D341Med (cell line): ENCODE measurements at places on chromosomes 5 and 9.

- DNase-seq = no peak
Observed at GRCh38 chr9:121321016-121321503, 49.0 kb downstream of the STOM start.

DNA sequence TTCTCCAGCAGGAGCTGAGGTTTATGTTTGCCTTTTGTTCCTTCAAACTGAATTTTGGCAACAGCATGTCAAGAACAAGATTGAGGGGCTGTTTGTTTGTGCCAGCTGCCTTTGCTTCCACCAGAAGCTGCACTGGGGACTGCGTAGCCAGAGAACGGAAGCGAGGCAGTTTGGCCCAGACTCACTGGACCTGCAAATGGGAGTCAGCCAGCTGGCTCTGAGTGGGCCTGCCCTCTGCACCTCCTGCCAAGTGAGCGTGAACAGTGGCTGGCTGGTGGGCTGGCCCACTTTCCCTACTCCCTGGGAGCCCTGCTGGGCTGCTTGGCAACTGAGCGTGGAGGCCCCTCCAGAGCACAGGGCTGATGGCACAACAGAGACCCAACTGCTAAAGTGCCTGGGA lies 111.6 kb downstream of the GALNT10 start:
- DNase-seq = no peak

DNA sequence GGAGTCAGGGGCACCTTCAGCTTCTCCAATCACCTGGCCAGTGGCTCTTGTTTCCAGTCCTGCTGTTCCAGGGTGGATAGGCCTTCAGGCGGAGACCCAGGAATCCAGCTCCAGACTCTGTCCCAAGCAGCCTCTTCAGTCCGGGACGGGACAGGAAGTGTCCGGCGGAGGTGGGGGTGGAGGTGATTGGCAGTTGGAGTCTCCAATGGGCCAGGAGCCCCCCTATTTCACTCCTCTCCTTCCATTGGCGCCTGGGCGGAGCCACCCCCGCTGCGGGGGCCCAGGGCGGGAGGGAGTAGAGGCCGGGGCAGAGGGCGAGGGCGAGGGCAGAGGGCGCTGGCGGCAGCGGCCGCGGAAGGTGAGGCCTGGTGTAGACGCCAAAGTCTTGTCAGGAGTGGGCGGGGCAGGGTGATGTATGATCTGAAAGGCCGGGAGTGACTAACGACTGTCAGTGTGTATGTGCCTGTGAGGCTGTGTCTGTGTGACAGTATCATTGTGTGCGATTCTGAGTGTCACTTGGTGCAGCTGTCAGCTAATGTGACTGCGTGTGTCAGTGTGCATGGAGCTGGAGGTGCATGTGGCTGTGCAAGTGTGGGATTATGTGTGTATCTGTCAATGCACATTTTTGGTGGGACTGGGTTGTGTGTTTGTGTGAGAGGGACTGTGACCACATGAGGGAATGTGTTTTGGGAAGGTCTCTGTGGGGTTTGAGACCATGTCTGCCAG lies at the start of gene IL11RA:
TSS of gene IL11RA (plus strand) at position 310 of the 726 bp plus-strand sequence. CDS start 3,033 bp downstream, outside the sequence.
- DNase-seq = no peak

DNA sequence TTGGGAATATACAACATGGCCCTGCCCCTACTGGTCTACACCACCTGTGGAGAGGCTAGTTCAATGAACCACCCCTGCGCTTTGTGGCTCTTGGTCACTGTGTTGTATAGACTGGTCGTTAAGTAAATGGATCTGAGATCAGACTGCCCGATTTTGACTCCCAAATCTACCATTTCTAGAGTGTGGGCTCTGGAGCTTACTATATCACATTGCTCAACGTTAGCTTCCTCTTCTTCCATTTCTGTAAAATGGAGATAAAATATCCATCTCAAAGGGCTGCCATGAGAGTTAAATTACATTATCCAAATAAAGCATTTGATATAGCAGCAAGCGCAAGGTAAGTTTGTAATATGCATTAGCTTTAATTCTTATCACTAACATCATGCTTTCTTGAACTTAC lies 52.7 kb upstream of the IFNK start:
- no peak for DNase-seq

GRCh38 chr9:116703634-116704033 lies 16.5 kb downstream of the TRIM32 start:
- DNase-seq = no peak

DNA sequence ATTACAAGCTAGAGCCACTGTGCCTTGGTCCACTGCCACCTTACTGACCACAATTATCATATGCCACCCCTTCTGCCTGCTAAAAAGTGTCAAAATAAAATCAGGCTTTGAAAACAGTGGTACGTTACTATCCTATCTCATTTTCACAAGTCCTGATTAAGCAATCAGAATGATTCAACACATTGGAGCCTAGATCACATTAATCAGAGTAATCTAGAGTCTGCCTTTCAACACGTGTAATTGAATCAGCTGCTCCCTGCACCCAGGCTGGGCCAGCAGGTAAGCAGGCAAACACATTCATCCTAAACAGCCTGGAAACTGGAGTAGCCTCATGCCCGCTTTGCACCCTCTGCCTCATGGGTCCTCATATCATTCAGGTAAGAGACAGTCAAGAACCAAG lies 186.2 kb downstream of the DCP2 start:
- no peak for DNase-seq

- no peak for DNase-seq
Observed at GRCh38 chr9:5971740-5972139, 43.7 kb downstream of the RANBP6 start.

GRCh38 chr5:63247651-63248050 lies 669.0 kb downstream of the LRRC70 start:
- no peak for DNase-seq

DNA sequence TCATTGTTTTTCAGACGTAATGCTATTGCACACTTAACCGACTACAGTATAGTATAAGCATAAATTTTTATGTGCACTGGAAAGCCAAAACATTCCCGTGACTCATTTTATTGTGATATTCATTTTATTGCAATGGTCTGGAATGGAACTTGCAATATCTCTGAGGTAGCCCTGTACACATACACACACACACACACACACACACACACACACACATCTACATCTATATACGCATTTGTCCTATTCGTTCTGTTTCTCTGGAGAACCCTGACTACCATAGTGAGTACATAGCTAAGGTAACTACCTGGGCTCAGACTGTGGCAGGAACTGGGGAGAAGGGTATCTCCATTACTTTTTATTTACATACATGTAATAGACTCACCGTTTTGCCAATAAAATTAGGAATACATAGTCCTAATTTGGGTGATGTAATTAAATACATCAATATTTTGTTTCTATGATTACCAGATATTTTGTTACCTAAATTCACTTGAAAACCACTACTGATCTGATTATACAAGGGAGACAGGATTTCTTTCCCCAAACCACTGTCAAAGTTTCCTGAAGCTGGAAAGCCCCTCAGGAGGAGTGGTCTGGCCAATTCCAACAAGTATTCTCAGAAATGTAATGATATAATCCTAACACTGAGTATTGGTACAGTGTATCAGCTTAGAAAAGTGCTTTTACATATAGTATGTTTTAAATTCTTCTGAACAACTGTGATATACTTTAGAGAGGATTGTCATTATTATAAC lies 74.0 kb upstream of the PLPP1 start:
- no peak for DNase-seq

DNA sequence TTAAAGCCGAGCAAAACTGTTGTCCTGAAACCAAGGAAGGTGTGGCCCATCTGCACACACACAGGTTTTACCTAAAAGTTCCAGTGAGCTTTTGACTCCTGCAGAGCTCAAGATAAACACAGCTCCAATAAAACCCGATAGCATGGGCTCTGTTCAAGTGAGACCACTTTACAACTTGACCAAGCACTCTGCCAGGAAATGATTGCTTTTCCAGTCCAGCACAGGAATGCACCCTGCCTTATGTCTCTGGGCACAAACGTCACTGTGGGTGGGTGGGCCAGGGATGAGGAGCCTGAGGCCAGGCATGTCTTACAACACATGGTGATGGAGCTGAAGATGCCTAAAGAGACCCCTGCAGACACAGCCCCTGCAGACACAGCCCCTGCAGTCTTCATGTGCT lies 115.3 kb downstream of the ROR2 start:
- no peak for DNase-seq

GRCh38 chr5:108260117-108260857 lies 121.6 kb downstream of the FBXL17 start:
- peak; percentile 77 for DNase-seq

DNA sequence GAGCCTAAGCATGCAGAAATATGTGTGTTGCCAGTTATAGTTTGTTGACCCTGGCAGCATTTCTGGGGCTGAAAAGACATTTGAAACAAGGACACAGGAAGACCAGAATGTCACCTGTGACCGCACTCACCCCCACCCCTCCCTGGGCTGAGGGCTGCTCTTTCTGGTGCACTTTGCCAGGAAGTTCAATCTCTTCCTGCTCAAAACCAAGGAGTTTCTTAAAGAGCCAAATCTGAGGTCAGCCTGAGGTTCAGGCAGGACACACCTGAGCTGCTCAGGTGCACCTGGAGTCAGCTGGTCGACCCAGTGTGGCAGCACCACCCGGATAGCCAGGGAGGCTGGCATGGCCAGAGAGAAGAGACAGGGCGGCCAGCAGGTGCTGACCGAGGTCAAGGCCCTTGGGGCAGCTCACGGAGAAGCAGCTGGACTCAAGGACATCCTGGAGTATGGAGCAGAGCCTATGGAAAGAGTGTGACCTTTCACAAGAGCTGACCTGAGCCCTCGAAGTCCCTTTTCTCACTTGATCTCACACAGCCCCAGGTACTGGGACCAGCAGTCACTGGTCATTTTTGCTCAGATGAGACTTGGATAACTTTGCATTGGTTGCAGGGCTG lies 376.9 kb upstream of the IRX4 start:
- DNase-seq = no peak

DNA sequence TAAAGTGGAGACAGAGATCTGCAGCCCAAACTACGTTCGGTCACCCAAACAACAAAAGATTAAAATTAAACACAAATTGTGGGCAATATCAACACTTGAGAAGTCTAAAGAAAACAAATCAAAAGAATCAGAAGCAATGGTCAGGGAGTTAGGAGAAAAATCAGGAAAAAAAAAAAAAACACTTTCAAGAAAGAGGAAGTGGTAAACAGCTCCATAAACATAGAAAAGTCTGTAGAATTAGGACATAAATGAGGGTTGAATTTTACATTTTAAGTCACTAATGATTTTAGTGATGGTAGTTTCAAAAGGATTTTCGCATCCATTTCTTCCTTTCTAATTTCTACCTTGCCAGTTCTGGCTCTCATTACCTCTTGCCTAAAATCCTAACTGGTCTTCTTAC lies 10.1 kb downstream of the RNF145 start:
- no peak for DNase-seq

DNA sequence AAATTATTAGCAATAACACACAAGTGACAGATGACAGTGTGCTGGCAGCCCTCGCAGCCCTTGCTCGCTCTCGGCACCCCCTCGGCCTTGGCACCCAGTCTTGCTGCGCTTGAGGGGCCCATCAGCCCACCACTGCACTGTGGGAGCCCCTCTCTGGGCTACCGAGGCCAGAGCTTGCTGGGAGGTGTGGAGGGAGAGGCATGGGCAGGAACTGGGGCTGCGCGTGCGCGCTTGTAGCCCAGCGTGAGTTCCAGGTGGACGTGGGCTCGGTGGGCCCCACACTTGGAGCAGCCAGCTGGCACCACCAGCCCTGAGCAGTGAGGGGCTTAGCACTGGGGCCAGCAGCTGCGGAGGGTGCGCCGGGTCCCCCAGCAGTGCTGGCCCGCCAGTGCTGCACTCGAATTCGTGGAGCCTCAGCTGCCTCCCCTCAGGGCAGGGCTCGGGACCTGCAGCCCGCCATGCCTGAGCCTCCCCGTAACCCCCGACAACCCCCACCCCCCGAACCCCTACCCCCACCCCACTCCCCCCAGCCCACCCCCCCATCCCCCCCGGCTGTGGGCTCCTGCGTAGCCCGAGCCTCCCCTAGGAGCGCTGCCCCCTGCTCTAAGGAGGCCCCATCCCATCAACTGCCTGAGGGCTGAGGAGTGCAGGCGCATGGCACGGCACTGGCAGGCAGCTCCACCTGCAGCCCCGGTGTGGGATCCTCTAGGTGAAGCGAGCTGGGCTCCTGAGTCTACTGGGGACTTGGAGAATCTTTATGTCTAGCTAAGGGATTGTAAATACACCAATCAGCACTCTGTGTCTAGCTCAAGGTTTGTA lies 240.9 kb downstream of the TRIM36 start:
- no peak for DNase-seq

DNA sequence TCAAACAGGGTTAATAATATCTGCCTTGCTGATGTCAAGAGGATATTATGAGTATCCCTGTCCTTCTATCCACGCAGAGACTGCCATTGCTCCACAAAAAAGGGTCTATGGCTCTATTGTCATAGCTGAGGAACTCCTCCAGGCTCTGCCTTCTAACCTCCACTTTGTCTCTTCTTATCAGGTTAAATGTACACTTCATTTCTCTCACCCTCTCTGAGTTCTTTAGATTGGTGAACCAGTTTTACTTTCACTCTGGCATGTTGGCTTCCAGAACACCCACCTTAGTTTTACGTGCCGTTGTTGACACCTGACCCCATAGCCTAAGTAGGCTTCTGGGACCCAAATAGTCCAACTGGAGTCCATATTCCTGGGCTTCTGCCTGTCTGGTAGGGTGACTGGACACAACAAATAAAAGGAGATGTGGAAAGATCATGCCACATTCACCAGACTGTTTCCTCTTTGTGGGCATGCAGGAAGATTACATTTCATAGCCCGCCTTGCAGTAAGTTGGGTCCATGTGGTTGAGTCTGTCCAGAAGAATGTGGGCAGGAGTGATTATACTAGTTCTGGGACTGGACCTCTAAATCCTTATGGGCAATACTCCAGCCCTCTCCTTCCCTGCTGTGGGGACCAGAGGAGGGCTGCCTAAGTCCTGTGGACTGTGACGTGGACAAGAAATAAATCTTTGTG lies 350.4 kb upstream of the CLINT1 start:
- no peak for DNase-seq

- no peak for DNase-seq
Observed at GRCh38 chr5:8213701-8214240, 344.8 kb downstream of the MTRR start.

- no peak for DNase-seq
Observed at GRCh38 chr5:170634256-170634990, 130.6 kb downstream of the KCNIP1 start.

DNA sequence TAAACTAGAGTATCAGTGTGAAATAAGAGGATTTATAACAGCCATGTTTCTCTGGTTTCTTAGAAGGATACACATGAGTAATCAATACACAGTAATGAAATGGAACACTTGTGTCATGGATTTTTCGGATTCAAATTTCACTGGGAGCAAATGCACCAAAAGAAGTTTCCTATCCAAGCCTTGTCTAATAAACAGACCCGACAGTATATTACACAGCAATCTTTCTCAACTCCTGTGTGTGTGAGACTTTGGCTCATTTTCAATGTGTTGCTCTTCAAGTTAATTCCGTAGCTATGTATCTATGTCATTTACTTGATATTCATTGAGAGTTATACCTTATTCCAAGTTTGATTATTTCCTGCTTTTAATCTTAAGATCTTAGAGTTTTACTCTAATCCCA lies 930.2 kb downstream of the MAT2B start:
- no peak for DNase-seq

- no peak for DNase-seq
Observed at GRCh38 chr5:151885138-151885908, 39.3 kb downstream of the GLRA1 start.

GRCh38 chr5:84478603-84479002 lies 93.9 kb upstream of the EDIL3 start:
- no peak for DNase-seq
